Activated T-helper 17 cell treated with anti-CD3 and anti-CD28 coated beads, Interleukin-2, amount 50 U/mL, for 72 hours (primary cell): ENCODE measurements at places on chromosomes 6 and 20. TPM values are rescaled to one million over a fixed set of nuclear protein-coding genes. Genes with fewer than 3 reads are reported as not detected.

The IL17A gene
- total RNA-seq: 45.4 TPM

The WFDC5 gene
- total RNA-seq: not detected

The KLC4 gene
- total RNA-seq: 31.4 TPM

The SASH1 gene
- 1.8 TPM for total RNA-seq

The SLC52A3 gene
- not detected for total RNA-seq

The LRRN4 gene
- total RNA-seq: not detected

The TP53TG5 gene
- 0.11 TPM for total RNA-seq

The ARMC2 gene
- 5.7 TPM for total RNA-seq

The BPIFB2 gene
- total RNA-seq: not detected

The MICA gene
- total RNA-seq: 11.6 TPM

The KCNQ2 gene
- 0.66 TPM for total RNA-seq

The RAB32 gene
- not detected for total RNA-seq
